ENCODE measurements at places on chromosomes 3 and 15.

DNA sequence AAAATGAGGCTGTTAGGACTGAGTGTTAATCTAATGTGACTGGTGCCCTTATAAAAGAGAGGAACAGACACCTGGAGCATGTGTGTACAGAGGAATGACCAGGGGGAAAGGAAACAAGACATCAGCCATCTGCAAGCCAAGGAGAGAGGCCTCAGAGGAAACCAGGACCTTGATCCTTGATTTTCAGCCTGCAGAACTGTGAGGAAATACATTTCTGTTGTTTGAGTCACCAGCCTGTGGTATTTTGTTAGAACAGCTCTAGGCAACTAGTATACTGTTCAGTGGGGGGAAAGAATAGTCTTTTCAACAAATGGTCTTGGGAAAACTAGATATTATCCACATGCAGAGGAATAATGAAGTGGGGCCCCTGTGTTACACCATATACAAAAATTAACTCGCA is 80.6 kb downstream of the CCR1 start:
- no peak for DNase-seq

GRCh38 chr15:51088585-51088984 is 6.1 kb downstream of the TNFAIP8L3 start:
- DNase-seq = no peak

GRCh38 chr3:9503283-9503682 is 50.3 kb downstream of the LHFPL4 start:
- peak; percentile 81 for DNase-seq

DNA sequence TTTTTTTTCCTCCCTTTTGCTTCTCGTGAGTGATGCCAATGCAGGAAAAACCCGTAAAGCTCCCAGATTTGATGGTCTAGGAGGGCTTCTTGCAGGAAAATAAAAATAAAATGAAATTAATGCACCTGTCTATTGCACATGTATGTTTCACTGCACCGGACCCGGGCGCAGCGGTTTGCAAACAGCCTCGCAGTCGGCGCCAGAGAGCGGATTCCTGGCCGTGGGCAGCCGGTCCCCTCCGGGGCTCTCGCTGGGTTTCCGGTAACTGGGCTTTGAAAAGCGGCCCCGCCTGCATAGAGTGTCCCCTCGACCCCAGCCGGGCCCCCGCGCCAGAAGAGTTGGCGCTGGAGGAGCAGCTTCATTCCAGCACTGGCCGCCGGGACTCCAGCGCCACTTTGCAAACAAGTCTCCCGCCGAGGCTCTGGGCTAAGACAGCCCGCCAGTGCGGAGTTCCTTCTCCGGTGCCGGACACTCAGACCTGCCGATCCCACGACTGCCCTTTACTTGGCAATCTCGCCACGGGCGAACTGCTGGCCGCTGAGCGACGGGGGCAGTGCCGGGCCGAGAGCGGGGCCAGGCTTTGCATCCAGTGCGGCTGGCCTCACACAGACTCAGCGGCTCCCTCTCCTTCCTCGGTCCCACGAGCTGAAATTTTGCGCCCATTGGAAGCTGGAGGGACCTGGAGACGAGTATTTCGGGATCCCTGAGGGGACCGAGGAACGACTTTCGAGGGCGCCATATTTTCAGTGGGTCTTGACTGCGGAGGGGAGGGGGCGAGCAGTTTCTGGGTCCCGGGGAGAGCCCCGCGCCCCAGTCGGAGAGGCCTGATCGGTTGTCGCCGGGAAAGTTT is 225.9 kb upstream of the C2CD4B start:
- DNase-seq = peak; percentile 57

DNA sequence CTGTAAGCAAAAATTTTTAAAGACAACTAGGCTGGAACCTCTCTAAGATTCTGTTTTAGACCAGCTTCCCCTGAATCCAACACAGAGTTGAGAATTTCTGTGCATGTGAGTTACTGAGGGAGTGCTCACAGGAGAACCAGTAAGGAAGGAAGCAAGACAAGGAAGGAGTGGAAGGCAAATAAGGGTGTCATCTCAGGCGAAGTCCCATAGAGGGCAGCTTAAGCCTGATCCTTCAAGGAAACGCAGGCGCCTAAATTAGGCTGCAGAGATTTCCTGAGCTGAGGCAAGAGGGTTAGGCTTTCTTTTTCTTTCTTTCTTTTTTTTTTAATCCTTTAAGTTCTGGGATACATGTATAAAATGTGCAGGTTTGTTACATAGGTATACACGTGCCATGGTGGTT is 36.2 kb upstream of the COL6A6 start:
- no peak for DNase-seq

DNA sequence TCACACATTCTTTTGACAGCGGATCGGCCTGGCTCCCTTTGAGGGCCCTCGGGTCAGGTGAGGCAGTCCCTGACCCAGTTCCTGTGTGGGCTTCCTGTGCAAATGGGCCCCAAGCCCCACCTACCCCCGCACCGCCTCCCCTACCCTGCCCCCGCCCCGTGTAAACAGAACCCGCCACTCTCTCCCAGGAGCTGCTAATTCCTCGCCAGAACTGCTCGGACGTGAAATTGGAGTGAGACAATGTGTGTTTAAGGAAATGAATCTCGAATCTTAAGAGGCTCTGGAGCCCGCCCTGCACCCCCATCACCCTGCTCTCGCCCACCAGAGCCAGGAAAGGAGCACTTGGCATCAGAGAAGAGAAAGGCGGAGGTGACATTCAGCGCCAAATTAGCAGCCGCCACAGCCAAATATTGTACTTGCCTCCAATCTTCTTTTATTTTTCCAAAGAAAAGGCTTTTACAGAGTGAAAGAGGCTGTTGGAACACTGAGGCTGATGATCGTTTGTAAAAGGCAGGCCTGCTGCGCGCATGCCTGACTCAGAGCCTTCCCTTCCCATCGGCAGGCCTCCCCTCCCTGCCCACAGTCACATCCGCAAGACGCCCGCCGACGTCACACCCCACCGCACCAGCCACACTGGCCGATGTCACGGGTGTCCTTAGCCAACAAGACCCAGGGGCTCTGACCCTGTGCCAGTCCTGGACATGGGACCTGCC is 53.1 kb downstream of the CACNA2D2 start:
- no peak for DNase-seq

GRCh38 chr15:75233504-75234190 is 24.5 kb upstream of the GOLGA6C start:
- DNase-seq = no peak

- DNase-seq = no peak
Observed at GRCh38 chr3:48630407-48630806, 4.9 kb downstream of the SLC26A6 start.

DNA sequence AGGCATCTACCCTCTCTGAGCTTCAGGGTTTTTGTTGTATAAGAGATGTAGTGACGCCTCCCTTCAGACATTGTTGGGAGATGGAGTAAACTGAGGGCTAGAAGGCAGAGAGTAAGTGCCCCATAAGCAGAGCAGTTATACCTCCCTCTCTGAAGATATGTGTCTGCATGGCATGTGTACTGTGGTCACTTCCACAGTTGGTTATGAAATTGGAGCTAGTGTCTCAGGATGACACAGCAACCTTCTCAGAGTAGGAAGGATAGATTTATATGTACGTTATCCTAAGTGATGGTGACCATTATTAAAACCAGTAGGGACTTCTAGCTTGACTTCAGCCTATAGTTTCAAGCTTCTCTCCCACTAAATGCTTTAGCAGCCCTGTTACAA is 17.9 kb downstream of the PXK start:
- no peak for DNase-seq

- DNase-seq = no peak
Observed at GRCh38 chr3:114436182-114436581, 142.4 kb downstream of the TIGIT start.

DNA sequence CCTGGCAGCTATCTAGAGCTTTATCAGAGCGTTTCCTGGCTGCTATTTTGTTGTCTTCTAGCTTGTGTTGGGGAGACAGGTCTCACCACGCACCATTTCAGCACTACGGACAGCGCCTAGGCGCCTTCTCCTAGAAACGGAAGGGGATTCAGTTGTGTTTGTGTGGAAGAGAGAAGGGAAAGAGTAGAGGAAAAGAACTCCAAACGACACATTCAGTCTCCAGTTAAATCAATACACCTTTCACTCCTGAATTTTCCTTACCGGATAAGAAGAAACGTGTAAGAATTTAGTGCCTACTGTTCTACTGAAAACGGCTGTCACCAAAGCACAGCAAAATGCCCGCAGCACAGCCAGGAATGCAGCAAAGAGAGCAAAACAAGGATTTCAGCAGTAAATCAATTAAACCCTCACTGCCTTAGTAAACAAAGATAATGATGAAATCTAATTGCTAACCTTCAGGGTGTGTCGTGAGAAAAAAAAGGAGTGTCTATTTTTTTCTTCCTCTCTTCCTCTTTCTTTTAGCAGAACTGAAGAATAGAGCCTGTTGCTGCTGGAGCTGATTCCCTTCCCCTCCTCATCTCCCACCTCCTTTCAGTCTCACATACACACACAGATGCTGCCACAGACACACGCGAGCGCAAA is 412 bp upstream of the CTXN2 start:
- DNase-seq = peak; percentile 47

DNA sequence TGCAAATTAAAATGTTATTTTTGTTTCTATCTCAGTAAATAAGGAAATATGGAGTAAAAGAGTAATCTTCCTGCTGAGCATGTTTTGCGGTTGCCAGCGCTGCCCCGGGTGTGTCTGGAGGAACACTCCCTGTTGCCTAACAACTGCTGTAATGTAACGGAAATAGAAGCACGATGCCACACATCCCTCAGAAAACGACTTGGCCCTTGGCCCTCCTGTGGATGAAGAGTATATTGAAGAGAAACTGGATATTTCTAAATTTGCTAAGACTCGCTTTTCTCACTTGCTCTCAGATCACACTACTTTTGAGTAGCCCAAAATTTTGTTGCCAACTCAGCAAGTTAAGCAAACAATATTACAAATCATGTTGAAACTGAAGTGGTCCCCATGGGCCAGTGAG is 18.9 kb downstream of the CX3CR1 start:
- DNase-seq = no peak

DNA sequence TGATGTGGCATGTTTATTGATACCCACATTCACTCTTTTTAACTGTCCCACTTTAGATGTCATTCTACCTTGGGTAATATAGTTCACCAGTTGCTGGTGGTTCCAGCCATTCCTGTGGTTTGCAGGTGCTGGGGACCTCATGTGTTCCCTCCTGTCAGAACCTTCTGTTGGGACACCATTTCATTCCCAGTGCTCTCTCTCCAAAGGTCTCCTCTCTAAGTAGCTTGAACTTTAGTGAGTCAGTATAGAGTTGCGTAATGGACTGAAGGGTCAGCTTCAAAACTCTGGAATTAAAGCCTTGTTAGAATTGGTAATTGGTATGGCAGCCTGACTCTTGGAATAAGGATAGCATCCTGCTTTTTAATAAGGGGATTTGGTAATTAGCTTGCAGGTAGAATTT is 108.5 kb downstream of the PLCL2 start:
- no peak for DNase-seq

DNA sequence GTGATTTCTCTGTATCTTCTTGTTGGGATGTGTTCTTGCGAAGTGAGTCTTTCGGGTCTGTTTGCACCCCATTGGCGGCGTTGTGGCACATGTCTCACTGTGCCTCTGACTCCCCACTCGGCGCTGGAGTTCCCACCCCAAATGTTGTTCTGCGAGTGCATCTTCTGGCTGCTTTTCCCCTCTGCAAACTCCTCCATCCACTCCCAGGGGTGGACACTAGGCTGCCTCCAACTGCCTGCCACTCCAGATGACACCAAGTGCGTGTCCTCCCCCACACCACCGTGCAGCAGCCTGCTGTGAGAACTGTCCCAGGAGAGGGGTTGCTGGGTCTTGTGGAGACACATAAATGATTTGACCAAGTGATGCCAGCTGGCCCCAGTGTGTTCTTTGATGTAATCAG is 17.6 kb downstream of the EFCC1 start:
- DNase-seq = no peak

GRCh38 chr3:177615015-177615414 is 417.7 kb upstream of the TBL1XR1 start:
- no peak for DNase-seq

- no peak for DNase-seq
Observed at GRCh38 chr3:58591517-58592510, 14.6 kb upstream of the FAM107A start.
